ENCODE measurements at places on chromosomes 2 and 18.

- DNase-seq, result peak; percentile 81
Observed at GRCh38 chr2:172449911-172450550, 22.6 kb downstream of the ITGA6 start.

GRCh38 chr18:33264566-33264965 lies 176.0 kb downstream of the CCDC178 start:
- DNase-seq, result no peak

GRCh38 chr2:102238039-102238756 lies 51.4 kb downstream of the IL1RL2 start:
- peak; percentile 68 for DNase-seq

- no peak for DNase-seq
Observed at GRCh38 chr2:157388827-157389226, 55.1 kb downstream of the CYTIP start.

- DNase-seq, result no peak
Observed at GRCh38 chr18:74416124-74416523, 41.0 kb downstream of the DIPK1C start.
